ENCODE measurements at places on chromosomes 4 and X.

DNA sequence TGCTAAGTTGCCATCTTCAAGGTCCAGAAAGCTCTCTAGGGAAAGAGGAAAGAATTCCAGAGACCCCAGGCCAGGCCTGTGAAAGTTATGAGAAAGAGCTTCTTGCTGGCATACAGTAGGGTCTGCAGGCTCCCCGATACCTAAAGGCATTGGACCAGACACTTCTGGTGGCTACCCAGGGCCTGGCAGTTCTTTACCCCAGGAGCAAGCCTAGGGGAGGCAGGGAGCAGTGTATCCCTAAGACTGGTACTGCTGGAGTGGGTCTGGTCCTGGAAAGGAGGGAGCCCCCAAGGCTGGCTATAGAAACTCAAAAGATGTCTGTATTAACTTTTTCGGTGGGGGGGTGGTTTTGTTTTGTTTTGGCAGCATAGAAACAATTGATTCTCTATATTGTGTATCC lies 19.8 kb upstream of the FAM193A start:
- DNase-seq = no peak

DNA sequence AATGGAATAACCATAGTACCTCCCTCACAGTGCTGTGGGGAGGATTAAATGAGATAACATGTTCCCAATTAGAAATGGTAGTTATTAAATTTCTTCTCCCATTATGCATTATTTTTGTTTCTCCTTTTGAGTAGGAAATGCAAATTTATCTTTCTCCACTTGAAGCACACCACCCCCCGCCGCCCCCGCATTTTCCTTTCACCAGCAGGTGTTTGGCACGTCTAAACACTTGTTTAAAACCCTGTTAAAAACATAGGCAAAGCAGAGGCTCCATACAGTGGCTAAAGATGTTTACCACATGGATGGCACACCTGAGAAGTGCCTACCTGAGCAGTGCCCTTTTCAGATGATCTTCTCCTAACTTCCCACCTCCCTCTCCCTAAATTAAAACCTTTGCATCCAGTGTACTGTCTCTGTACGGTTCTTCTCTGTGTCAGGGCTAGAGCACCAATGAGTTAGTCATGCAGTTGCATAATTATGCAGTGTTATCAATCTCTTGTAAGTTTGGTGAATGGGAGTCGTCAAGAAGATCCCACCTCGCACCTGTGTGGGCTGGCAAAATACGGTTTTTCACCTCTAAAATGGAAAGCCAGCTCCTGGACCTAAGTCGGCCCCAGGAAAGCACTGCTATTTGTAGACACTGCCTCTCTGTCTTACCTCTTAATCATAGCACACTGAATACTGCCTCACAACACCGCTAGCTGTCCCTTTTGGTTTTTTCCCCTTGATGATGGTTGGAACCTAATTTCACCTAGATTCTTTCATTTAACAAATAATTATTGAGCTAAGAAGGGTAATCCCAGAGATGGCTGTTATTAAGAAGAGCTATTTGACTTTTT lies 122.0 kb downstream of the CT47B1 start:
- no peak for DNase-seq

DNA sequence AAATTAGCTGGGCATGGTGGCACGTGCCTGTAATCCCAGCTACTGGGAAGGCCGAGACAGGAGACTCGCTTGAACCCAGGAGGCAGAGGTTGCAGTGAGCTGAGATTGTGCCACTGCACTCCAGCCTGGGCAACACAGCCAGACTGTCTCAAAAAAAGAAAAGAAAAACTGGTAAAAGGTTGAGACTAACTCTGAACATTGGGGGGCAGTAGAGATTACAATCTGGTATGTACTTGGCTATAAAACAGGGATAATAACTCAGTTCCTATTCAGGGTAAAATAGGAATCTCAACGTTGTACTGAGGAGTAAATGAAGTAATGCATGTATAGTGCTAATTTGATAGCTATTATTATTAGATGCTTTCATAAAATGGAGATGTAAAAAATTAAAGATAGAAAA lies 12.5 kb upstream of the KLF8 start:
- no peak for DNase-seq

DNA sequence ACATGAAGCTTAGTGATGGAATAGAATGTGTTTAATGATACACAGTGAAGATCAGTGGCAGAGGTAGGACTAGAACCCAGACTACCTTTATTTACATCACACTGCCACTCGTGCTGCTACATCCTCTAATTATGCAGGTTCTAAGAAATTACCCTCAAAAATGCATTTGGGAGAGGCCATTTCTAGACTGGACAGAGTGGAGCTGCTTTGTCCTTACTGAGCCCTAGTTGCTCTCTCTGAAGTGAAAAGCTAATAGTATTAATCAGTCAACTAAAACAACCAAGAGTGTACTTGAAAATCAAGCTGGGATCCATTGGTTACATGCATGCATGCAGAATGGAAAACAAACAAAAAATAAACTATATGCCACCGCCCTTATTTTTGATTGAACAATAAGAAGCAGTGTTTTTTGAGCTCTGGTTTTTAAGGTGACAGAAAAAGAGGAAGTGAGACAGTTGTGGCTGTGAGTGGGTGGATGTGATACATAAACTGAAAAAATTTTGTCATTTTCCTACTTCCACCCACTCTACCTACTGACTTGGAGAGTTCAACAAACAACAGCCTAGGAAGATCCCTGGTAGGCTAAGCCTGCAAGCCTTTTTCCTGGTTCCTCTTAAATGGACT lies 6.8 kb upstream of the VSIG4 start:
- no peak for DNase-seq

GRCh38 chr4:71732066-71732465 lies 51.8 kb downstream of the GC start:
- no peak for DNase-seq

GRCh38 chr4:156634612-156635011 lies 337.0 kb downstream of the PDGFC start:
- DNase-seq = no peak

DNA sequence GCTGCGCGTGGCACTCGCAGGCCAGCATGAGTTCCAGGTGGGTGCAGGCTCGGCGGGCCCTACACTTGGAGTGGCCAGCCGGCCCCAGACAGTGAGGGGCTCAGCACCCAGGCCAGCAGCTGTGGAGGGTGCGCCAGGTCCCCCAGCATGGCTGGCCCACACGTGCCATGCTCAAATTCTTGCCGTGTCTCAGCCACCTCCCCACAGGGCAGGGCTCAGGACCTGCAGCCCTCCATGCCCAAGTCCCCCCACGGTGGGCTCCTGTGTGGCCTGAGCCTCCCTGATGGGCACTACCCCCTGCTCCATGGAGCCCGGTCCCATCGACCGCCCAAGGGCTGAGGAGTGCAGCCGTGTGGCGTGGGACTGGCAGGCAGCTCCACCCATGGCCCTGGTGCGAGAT lies 210.2 kb downstream of the COX7B2 start:
- DNase-seq = no peak

DNA sequence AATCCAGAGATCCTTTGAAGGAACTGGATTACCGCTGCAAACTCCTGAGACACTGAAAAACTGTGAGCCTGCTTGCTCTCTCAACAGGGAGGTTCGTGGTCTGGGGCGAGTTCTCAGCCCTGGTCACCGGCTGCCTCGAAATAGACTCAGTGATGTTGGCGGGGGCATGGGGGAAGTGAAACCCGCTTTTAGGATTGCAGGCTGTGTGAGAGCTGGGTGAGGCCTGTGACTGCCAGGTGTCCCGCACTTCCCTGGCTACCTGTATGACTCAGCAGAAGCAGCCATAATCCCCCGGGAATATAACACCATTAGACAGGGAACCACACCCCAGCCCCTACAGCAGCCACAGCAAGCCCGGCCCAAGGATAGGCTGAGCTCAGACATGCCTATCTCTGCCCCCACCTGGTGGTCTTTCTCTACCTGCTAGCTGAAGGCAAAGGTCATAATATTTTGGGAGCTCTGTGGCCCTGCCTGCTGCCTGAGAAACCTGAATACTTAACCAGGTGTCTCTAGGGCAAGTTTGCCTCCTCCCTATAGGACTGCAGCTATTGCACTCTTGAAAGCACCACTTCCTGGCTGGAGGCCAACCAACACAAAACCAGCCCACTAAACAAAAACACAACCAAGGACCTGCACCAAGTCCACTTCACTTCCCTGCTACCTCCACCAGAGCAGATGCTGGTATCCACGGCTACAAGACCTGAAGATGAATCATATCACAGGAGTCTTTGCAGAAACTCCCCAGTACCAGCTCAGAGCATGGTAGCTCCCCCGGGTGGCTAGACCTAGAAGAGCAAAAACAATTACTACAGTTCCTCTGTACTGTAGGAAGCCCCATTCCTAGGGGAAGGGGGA lies 202.0 kb downstream of the RRAGB start:
- no peak for DNase-seq

GRCh38 chr4:26806331-26806730 lies 54.3 kb upstream of the STIM2 start:
- no peak for DNase-seq

- no peak for DNase-seq
These were observed 26.9 kb downstream of the ZNF41 start for GRCh38 chrX:47456080-47456479.

GRCh38 chr4:11495291-11495690 lies 66.6 kb upstream of the HS3ST1 start:
- DNase-seq = no peak

GRCh38 chr4:162891788-162892707 lies 274.6 kb downstream of the NAF1 start:
- DNase-seq = no peak

- no peak for DNase-seq
These were observed 220.6 kb downstream of the PPP4R3C start for GRCh38 chrX:27242581-27242980.

DNA sequence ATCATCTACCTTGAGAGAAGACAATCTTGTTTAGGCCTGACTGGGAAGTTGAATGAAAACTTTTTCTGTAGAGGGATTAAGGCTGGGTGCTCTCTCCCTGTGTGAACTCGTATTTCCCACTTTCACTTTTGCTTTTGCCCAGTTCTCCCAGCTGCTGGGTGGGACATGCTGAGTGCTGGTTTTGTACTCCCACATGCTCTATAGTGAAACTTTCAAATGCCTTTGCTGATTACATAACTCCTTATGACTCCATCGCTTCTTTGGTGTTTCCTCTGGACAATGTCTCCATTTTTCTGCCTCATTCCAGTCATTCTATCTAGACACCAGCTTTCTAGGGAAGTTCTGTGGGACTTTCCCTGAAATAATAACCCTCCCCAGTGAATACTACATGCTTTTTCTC lies 100.5 kb downstream of the CLNK start:
- peak; percentile 69 for DNase-seq

DNA sequence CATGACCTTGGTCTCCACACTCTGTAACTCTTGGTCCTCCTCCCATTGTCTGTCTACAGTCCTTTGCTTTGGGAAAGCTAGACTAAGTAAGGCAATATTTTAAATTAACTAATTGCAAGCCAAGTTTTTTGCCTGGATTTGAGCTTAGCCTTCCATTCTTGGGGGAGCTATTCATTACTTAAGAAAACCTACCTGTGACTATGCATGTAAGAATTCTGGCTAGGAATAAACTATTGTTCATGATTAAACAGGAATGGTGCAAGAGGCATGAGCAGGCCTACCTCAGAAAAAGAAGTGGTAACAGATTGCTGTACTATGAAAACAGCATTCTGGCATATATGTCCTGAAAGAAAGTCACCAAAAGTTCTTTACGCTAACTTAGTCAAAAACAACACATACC lies 309.4 kb downstream of the MAPK10 start:
- DNase-seq = no peak

DNA sequence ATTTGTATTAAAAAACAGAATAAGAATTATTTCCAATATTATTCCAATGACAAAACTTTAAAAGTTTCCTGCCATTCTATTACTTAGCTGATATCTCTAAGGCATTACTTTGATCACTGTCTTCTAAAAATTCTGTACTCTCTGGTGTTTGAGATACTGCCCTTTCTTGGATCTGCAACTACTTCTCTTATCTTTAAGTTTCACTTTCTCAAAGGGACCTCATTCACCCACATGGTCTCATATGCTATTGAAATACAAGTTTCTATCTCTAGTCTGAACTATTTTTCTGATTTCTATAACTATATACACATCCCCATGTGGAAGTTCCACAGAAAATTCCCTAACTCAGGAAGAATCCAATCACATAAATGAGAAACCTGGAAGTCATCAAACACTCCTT lies 22.2 kb downstream of the TMPRSS11E start:
- no peak for DNase-seq

- peak; percentile 63 for DNase-seq
These were observed 4.6 kb upstream of the MAD2L1 start for GRCh38 chr4:120071192-120071795.

- no peak for DNase-seq
These were observed 358.2 kb upstream of the GATB start for GRCh38 chr4:152118819-152119553.

- no peak for DNase-seq
These were observed 68.3 kb downstream of the SLIT2 start for GRCh38 chr4:20319825-20320612.

- DNase-seq = no peak
These were observed 35.2 kb downstream of the EDNRA start for GRCh38 chr4:147516133-147516532.

- no peak for DNase-seq
These were observed 131.8 kb downstream of the CLCN5 start for GRCh38 chrX:50054147-50054546.

GRCh38 chrX:15241301-15241700 lies 28.6 kb downstream of the ASB9 start:
- DNase-seq = no peak

- no peak for DNase-seq
These were observed 174.0 kb downstream of the SOWAHB start for GRCh38 chr4:76723924-76724323.

DNA sequence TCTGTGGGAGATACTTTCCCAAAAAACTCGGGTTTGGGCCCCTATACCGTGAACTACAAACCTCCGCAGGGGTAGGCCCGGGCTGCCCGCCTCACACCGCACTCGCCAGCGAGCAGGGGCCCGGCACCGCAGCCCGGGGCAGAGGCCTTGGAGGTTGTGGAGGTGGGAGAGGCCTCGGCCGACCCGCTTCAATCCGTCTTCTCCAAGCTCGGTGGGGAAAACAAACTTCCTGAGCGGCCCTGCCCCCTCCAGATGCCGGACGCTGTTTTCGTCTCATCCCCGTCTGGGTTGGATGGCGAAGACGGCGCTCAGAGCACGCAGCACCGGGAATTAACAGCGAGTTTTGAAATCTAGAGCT lies 442 bp upstream of the MCUB start:
- no peak for DNase-seq

DNA sequence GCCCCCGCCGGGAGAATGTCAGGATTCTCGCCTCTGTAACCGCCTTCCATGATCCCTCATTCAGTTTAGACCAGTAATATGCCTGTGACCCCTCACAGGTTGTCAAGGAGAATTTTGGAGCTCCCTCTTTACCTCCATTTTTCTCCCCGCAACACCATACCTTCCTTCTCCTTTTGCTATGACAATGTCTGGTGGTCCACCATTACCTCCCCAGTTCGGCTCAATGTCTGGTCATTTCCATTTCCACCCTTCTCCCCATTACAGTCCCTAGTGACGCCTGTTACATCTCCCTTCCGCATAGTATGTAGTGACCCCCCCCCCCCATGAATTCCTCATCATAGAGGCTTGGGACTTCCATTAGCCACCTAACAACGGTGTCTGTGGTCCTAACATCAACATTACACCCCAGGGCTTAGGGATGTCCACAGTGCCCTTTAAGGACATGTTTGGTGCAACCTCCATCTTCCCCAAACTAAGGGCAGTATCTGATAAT lies 700 bp downstream of the ARAF start:
- no peak for DNase-seq
